NK-92 treated with Interleukin-12 subunit alpha and Interleukin-12 subunit beta, amount 100 ng/mL, for 24 hours (cell line): ENCODE measurements at places on chromosomes 4 and X.

GRCh38 chr4:67152976-67153375 lies 392.3 kb downstream of the CENPC start:
- DNase-seq = no peak

DNA sequence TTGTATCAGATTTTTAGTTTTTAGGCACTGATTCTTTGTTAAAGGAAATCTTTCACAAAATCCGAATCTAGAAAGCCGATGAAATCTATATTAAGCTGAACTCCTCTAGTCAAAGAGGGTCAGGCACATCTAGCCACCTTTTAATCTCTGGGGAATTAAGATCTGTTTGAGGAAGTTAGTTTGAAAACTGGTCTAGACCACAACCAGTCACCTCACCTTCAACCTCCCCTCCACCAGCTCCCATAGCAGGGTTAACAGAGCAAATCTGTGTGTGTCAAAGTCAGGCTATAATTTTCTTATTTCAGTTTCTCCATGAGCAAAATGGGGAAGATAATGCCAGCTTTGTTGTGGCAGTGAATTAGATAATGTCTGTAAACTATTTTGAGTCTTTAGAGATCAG lies 110.0 kb upstream of the IGFBP7 start:
- DNase-seq = no peak

DNA sequence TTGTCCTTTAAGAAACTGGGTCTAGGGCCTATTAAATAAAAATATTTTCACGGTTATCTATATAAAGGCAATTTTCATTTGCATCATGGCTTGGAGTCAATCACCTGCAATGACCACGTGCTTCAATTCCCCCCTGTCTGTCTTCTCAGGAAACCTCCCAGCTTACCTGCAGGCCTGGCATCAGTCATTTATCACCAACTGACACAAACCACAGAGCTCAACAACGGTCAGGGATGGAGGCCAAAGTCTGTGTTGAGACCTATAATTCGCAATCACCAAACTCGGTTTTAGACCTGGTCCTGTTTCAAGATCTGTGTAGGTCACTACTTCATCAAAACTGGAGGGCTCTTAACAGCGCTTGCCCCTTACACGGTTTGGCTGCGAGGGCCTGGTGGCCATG lies 1.9 kb downstream of the SLC9A7 start:
- no peak for DNase-seq

DNA sequence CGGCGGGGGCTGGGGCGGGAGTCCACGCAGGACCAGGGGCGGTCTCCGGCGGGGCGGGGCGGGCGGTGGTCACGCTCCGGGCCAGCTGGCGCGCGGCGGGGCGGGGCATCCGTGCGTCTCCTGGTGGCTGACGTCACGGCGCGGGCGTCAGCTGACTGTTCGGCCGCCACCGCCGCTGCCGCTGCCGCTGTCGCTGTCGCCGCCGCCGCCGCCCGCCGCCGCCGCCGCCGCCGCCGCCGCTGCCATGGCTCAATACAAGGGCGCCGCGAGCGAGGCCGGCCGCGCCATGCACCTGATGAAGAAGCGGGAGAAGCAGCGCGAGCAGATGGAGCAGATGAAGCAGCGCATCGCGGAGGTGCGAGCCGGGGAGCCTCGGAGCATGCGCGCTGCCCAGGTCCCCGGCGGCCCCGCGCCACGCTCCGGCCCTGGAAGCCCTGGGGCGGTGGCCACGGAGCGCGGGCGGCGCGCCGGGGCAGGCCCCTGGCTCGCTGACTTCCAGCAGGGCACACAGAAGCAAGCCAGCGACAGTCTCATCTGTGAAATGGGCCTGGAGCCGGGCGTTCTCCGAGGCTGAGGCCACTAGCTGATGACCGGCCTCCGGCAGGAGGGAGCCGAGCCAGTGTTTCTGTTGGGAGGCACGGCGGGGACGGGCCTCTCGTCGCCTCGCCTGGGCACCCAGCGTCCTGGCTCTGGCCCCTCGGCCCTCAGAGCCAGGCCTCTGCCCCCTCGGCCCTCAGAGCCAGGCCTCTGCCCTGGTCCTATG lies at the start of gene FAM50A:
TSS of gene FAM50A (plus strand) at position 150 of the 763 bp plus-strand sequence. CDS start at position 245, 95 bp downstream.
- DNase-seq = peak; percentile 53

- no peak for DNase-seq
These were observed 39.8 kb downstream of the IRF2 start for GRCh38 chr4:184434501-184435066.

DNA sequence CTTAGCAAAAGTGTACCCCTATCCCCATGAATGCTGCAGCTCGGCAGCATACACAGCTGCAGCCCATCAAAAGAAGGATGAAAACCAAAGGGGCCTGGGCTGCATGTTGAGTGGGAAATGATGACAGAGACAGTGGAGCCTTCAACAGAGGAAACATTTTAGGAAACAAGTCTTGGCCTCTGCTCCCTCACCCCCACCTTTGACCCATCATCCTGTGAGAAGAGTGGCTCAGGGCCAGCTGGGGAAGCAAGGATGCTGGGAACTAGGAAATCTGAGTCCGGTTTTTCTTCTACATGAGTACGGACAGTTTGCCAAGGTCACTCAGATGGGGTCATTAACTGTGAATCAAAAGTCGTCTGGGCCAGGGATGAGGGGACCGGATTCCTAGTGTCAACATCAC lies 37.2 kb downstream of the IDS start:
- no peak for DNase-seq

- no peak for DNase-seq
These were observed 3.6 kb downstream of the SLC10A6 start for GRCh38 chr4:86845593-86845992.

DNA sequence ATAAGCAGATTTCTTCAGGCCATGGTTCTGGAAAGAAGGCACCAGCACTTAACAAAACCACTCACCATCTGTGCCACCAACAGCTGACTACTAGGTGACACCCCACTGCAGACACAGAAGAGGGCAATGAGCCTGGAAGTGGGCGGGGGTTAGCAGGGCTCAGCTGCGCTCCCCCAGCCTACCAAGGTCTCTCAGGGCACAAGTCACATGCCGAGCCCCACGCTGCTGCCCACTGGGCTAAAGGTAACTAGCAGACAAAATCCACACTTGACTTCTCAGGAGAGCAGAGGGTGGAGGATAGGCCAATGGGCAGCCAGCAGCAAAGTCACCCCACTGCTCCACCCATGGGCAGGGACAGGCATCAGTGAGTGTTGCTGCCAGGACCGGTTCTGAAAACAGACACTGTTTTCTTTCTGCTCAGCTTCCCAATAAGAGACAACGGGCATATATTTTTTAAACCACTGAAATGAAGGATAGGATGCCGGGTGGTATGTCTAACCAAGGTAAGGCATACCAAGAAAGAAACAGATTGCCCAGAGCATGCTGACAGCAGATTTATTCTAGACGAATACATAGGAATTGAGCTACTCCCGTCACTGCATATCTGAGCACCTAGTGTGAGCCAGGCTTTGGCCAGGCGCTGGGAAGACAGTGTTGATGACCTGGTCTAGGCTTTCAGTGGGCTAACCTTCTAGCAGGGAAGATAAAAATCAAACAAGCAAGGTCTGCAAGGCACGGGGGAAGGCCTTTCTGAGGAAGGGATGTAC lies 20.1 kb downstream of the ACSL1 start:
- DNase-seq = no peak

DNA sequence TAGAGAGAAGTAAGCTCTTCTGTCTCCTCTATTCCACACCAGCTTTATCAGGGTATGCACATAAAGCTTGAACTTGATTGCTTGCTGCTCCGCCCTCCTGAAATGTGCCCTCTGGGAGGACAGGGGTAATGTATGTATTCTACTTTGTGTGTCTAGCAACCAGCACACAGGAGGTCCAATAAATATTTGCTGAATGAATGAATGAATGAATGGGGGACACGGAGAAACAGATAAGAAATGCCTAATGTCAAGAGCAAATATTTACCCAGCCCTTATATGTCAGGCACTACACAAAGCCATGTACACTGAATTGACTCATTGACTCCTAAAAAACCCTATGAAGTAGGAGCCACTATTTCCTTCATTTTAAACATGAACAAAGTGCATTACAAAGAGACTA lies 2.3 kb upstream of the MSL3 start:
- DNase-seq = no peak
